ENCODE measurements at places on chromosomes 16 and 17. TPM values are rescaled to one million over a fixed set of nuclear protein-coding genes. Genes with fewer than 3 reads are reported as not detected.

DNA sequence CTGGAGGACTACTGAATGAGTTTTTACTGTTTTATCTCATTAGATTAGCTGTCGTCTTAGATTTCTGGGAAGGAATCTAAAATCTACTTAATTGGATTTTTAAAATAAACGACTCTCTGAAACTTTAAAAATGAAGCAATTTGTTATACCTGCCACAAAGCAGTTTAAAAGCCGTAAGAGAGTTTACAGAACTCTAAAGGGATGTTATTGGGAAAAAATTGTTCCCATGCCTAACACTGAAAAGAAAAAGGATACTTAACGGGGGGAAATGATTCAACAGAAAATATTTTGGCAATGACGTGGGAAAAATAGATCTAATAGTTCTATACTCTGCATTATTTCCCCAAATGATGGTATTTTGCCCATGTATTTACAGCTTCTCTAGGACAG is 27.0 kb downstream of the ARHGAP17 start:
- no peaks in the 10 kb centered on the region for H3K36me3 ChIP-seq
- DNase-seq = no peak
- no peaks in the 10 kb centered on the region for H3K27me3 ChIP-seq

Gene FOXN1
- total RNA-seq = not detected

Gene FBXW10B
- total RNA-seq = not detected

Gene BRIP1
- total RNA-seq = not detected

Gene MMP2
- total RNA-seq = 131 TPM

DNA sequence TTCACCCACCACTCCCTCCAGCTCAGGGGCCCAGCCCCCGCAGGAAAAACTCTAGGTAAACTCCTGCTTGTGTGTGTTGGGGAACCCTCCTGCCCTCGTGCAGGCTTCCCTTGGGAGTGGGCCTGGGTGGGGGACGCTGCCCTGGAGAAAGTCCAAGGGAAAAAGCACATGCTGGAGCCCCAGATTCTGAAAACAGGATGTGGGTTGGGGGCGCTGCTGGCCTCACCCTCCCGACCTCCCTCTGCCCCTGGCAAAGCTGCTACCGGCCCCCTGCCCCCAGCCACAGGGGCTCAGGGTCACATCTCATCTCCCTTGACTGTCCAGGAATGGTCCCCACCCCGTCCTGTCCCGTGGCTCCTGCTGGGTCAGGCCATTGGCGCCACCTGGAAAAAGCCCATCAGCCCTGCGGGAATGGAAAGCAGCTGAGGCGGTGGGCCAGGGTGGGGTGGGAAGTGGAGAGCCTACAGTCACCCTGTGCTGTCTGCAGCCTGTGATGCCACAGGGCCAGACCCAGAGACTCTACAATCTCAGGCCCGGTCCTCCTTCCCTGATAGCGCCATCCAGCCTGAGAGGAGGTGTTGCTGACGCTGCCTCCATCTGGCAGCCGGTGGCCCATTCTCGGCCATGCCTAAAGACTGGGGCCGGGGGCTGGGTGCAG is 2.5 kb upstream of the GJD3 start:
- H3K4me1 ChIP-seq = peaks cover 14% of the 10 kb centered on the region
- H3K4me3 ChIP-seq = no peak overlapping the region
- DNase-seq = no peak
- H3K27me3 ChIP-seq = no peaks in the 10 kb centered on the region

Gene MKS1
- total RNA-seq = 6.4 TPM

DNA sequence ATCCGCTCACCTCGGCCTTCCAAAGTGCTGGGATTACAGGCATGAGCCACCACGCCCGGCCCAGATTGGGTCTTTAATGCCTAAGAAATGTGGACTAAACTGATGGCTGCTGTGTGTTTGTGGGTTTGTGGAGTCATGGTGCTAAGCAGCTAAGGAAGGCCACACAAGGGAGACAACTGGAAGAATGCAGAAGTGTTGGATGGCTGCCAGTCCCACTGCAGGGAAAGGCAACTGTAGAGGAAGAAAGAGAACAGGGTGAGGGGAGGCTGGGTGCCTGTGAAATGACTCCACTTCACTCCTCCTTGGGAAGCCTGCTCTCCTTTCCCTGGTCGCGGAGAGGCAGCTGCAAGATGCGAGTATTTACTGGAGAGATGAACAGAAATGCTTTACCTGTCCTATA is 23.5 kb upstream of the SIAH1 start:
- DNase-seq = no peak
- no peaks in the 10 kb centered on the region for H3K36me3 ChIP-seq
- no peak overlapping the region for H3K4me3 ChIP-seq
- H3K27ac ChIP-seq = no peak overlapping the region
- no peaks in the 10 kb centered on the region for H3K4me1 ChIP-seq
- no peaks in the 10 kb centered on the region for H3K27me3 ChIP-seq

Gene PRSS21
- not detected for total RNA-seq

DNA sequence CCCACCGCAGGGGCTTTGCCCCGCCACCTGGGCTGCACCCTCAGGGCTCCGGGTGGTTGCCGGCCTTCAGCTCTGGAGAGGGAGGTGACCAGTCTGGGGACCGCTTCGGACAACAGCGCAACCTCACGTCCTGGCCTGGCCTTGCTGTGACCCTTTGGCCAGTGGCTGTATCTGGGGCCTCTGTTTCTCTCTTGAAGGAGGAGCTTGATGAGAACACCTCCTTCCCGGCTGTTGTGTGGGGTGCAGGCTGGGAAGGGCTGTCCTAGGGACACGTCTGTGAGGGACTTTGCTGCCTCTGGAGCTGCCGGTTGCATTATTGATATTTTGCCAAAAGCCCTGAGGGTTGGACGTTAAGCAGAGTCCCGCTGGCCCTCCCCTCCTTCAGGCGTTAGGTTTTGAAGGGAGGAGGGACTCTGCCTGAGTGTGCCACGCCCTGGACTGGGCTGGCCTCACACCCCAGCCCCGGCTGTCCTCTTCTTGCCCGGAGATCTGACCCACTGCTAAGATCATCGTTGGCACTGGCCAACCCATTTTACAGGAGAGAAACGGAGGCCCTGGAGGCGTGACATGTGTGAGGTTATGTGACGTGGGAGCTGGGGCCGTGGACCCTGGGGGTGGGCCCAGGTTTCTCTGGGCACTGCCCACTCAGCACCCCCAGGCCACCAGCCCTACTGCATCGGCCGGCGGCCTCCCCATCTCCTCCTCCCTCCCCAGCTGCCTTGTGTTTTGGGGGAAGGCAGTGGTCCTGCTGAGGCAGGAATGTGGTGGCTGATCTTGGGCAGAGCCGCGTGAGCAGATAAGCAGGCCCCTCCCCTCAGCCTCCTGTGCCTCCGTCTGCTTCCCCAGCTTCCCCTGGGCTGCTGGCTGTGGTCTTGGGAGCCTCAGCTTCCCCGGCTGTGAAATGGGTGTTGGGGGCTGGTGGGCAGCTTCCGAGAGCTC is 8.5 kb downstream of the ZFPM1 start:
- H3K4me1 ChIP-seq = no peaks in the 10 kb centered on the region
- no peak overlapping the region for H3K27ac ChIP-seq
- H3K27me3 ChIP-seq = no peaks in the 10 kb centered on the region
- no peak for DNase-seq
- H3K36me3 ChIP-seq = no peaks in the 10 kb centered on the region

- H3K27ac ChIP-seq = no peak overlapping the region
- H3K4me1 ChIP-seq = no peaks in the 10 kb centered on the region
- H3K27me3 ChIP-seq = no peaks in the 10 kb centered on the region
- H3K4me3 ChIP-seq = no peak overlapping the region
Measured at GRCh38 chr17:70498631-70499030, 329.3 kb downstream of the KCNJ2 start.

Gene TMEM92
- not detected for total RNA-seq

DNA sequence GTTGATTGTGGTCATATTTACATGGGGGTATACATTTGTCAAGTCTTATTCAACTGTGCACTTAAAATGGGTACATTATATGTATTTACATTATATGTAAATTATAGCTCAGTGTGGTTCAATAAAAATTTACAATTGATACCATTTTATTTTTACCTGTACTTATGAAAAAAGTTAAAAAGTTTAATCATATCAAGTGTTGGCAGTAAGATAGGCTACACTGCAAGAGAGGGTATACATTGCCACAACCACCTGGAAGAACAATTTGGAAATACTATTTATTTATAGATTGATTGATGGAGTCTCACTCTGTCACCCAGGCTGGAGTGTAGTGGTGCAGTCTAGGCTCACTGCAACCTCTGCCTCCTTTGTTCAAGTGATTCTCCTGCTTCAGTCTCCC is 453.3 kb downstream of the XYLT1 start:
- no peak overlapping the region for H3K27ac ChIP-seq
- no peaks in the 10 kb centered on the region for H3K27me3 ChIP-seq
- H3K36me3 ChIP-seq = no peaks in the 10 kb centered on the region
- no peak for DNase-seq

Gene SHISA9
- 0.41 TPM for total RNA-seq

GRCh38 chr17:5254903-5255521 is 20.4 kb upstream of the SCIMP start:
- no peaks in the 10 kb centered on the region for H3K4me1 ChIP-seq
- no peaks in the 10 kb centered on the region for H3K36me3 ChIP-seq
- no peak overlapping the region for H3K4me3 ChIP-seq
- H3K27ac ChIP-seq = no peak overlapping the region

GRCh38 chr16:49081554-49081953 is 200.1 kb downstream of the CBLN1 start:
- DNase-seq = no peak
- H3K4me3 ChIP-seq = no peak overlapping the region
- no peak overlapping the region for H3K27ac ChIP-seq
- no peaks in the 10 kb centered on the region for H3K36me3 ChIP-seq

DNA sequence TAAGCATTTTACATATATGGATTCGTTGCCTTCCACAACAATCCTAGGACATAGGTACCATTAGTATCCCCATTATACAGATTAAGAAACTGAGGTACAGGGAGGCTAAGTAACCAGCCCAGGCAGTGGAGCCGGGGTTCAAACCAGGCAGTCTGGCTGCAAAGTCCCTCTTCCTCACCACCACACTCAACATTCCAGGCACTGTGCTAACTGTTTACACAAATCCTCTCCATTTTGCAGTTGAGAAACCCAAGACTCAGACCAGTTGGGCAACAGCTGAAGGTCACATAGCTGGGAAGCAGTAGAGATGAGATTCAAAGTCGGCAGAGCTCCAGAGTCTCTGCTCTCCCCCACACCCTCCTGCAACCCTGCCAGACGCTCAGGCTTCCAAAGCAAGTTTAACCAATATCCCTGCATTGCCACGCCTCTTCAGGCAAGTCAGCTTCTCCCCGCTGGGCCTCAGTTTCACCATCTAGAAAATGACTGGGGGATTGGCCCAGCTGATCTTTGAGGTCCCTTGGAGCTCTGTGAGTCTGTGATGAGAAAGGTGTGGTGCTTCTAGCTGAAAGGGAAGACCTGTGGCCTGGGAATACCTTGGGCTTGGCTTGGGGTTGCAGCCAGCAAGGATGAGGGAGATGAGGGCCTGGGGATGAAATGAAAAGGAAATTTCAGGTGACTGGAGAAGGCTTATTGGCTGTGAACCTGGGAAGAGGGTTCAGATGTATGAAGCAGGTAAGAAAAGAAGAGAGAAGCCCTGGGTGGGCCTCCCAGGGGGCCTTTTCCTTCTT is 14.0 kb downstream of the CCR7 start:
- no peaks in the 10 kb centered on the region for H3K27me3 ChIP-seq
- peak overlapping the region; percentile 83 for H3K27ac ChIP-seq

- H3K4me3 ChIP-seq = no peak overlapping the region
- no peaks in the 10 kb centered on the region for H3K4me1 ChIP-seq
- no peaks in the 10 kb centered on the region for H3K36me3 ChIP-seq
- no peaks in the 10 kb centered on the region for H3K27me3 ChIP-seq
- no peak overlapping the region for H3K27ac ChIP-seq
- DNase-seq = no peak
Measured at GRCh38 chr16:71711789-71712188, 12.7 kb downstream of the PHLPP2 start.

Gene ABCA6
- total RNA-seq = 41.9 TPM

DNA sequence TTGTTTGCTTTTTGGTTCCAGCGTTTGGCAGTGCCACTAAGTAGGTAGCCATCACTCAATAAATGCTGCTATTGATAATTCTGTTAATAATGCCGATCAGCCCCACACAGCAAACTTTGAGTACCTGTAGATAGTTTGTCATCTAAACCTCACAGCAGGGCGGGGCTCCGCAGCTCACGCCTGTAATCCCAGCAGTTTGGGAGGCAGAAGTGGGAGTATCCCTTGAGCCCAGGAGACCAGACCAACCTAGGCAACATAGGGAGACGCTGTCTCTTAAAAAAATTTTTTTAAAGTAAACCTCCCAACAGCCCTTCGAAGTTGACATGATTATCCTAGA is 1.6 kb downstream of the BFAR start:
- H3K36me3 ChIP-seq = peaks cover 15% of the 10 kb centered on the region
- peak overlapping the region; percentile 95 for H3K4me3 ChIP-seq
- H3K27me3 ChIP-seq = no peaks in the 10 kb centered on the region
- H3K4me1 ChIP-seq = no peaks in the 10 kb centered on the region

GRCh38 chr16:19128454-19129200 is 14.9 kb downstream of the ITPRIPL2 start:
- H3K36me3 ChIP-seq = no peaks in the 10 kb centered on the region
- peaks cover 34% of the 10 kb centered on the region for H3K4me1 ChIP-seq
- no peak overlapping the region for H3K4me3 ChIP-seq
- DNase-seq = no peak
- no peaks in the 10 kb centered on the region for H3K27me3 ChIP-seq

- no peaks in the 10 kb centered on the region for H3K4me1 ChIP-seq
- no peak overlapping the region for H3K27ac ChIP-seq
- H3K36me3 ChIP-seq = no peaks in the 10 kb centered on the region
Measured at GRCh38 chr16:57863434-57864160, 61.3 kb upstream of the KIFC3 start.

DNA sequence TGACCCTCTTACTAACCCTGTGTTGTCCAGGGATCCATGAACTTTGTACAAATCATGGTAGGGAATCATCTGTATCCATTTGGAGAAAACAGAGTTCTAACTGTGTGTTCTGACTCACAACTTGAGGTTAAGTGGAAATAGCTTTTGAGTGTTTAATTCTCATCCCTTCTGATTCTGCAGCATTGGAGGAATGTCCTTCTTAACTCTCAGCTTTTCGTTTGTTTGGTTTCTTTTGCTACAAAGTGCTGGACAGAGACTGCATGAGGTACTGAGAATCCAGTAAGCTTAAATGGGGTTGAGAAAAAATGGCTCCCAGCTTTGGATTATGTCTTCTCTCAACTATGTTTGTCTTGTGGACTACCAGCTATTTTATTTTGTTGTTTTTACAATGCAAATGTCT is 352.1 kb upstream of the KIF2B start:
- H3K4me1 ChIP-seq = no peaks in the 10 kb centered on the region
- H3K27ac ChIP-seq = no peak overlapping the region
- H3K4me3 ChIP-seq = no peak overlapping the region
- H3K27me3 ChIP-seq = no peaks in the 10 kb centered on the region
- DNase-seq = no peak
- no peaks in the 10 kb centered on the region for H3K36me3 ChIP-seq
